ENCODE measurements at places on chromosomes 6 and 20.

- no peak for DNase-seq
Observed at GRCh38 chr20:20711413-20711812, 1.0 kb downstream of the RALGAPA2 start.

- DNase-seq: no peak
Observed at GRCh38 chr6:161143663-161144430, 130.0 kb downstream of the AGPAT4 start.

DNA sequence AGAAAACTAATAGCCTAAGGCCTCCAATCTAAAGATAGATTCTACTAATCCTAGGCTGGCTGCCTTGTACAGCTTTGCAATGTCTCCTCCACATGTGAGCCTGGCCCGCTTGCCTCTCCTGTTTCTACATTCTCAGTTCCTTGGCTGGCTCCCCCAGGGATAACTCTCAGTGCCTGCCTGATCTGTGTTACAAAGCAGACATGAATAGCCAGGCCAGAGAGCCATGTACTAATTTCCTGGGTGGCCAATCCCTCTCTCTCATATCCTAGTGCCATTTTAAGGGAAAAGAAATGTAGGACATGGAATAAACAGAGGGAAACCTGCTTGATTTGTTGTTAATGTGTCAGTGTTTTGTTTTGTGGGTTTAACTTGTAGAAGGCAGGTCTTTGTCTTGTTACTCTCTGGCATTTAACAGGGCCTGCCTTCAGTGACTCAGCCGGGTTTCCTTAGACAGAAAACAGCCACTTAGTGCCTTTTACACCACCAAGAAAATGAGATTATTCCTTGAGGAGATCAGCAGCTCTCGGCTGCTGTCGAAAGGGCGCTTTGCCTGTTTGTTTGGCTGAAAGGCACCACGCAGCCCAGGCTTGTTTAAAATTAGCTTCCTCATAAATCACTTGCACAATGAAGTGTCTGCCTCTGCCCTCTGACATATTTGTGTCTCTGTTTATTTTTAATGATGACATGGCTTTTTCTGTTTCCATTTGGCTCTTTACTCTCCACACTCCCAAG lies 702.7 kb downstream of the MAFB start:
- no peak for DNase-seq

DNA sequence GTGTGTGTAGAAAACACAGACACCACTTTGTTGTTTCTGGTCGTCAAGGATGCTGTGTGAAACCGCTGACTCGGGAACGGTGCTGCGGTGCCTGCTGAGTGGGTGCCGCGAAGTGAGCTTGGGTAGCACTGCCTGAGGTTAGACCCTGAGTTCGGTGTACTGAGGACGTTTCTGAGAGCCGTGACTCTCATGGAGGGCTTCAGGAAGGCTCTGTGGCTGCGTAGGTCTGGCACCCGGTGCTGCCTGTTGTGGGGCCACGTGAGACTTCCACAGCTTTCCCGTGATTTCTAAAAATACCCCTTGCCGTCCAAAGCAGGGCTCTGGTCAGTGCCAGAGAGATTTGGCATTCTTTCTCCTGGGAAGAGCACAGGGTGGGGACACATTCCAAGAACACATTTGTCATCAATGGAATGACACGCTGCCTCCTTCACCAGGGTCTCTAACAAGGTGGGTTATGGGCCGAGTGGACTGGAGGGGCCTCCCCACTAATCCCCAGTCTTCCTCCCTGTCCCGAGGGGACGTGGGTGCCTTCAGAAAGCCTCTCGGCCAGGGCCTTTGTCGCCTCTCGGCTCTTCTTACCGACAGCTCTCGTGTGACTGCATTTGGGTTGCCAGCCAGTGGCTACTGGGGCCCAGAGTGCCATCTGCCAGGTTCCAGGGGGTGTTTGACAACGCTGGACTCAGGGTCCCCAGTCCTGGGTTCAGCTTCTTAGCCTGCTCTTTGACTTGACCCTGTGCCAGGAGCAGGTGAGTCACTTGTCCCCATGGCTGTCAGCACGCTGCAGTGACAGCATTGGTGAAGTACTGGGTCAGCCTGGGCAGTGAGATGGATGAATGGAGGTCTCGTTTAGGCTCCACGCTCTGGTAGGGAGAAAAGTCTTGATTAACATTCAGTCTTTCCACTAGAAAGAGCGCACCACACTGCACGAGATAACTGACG lies 62.2 kb downstream of the SYNJ2 start:
- no peak for DNase-seq

DNA sequence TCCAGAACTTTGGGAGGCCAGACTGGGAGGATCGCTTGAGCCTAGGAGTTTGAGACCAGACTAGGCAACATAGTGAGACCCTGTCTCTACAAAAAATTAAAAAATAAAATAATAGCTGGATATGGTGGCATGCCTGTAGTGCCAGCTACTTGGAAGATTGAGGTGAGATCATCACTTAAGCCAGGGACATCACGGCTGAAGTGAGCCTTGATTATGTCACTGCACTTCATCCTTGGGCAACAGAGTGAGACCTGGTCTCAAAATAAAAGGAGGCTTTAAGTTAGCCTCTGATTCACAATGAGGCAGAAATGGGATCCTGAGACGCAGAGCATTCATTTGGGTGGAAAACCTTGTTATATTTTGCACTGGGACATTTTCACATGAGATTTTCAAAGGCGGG lies 57.0 kb downstream of the TULP4 start:
- no peak for DNase-seq

- no peak for DNase-seq
Observed at GRCh38 chr6:56101141-56101553, 146.2 kb downstream of the COL21A1 start.

- DNase-seq: no peak
Observed at GRCh38 chr20:37531856-37532255, 4.2 kb upstream of the BLCAP start.
